ENCODE measurements at places on chromosomes 6 and 20.

DNA sequence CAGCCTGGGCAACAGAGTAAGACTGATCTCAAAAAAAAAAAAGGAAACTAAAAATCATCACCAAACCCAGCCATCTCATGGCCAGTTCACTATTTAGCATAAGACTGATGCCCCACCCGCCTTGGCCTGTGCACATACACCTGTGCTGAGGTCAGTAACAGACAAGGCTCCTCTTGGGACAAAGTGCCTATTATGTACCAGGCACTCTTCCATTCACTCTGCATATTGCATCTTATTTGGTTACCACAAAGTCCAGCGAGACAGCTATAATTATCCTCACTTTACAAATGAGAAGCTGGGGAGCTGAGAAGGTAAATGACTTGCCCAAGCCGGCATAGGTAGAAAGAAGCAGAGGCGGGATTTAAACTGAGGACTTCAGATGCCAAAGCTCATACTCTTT lies 3.8 kb downstream of the PTPRT start:
- DNase-seq, result no peak

- DNase-seq, result no peak
Observed at GRCh38 chr6:111724505-111724904, 118.8 kb upstream of the TRAF3IP2 start.

- no peak for DNase-seq
Observed at GRCh38 chr6:42818416-42818815, 36.6 kb downstream of the BICRAL start.

DNA sequence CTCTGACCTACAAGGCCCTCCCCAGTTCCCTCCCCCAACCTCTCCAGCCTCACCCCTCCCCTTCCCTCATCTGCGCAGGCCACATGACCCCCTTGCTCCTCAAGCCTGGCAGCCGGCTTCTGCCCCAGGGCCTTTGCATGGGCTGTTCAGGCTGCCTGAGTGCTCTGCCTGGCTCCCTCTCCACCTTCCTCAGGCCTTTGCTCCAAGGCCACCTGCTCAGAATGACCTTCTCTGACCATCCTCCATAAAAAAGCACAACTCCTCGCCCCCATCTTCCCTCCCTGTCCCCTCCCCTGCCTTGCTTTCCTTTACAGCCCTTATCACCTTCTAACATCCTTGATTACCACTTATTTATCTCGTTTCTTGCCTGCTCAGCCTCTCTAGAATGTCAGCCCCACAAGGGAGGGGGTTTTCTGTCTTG lies 38.7 kb downstream of the SPDEF start:
- DNase-seq, result no peak

DNA sequence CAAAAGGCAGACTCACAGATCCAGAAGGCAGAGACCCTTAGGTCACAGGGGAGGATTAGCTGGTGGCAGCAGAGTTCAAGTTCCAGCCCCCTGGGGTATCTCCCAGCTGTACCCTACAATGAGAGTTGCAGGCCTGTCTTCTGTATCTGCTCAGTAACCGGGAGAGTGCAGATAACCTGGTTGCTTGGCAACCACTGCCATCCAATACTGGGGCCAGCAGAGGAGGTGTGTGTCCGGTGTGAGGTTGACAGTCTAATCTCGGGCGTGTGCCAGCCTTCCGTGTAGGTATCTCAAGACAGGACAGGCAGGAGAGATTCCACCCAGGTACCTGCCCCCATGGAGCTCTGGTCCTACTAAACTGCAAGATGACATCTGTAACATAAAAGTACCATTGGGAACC lies 56.6 kb upstream of the TBC1D7 start:
- no peak for DNase-seq

GRCh38 chr6:153096031-153096430 lies 35.1 kb downstream of the RGS17 start:
- DNase-seq, result no peak

- DNase-seq, result no peak
Observed at GRCh38 chr6:13065581-13065980, 262.8 kb downstream of the TBC1D7 start.

- no peak for DNase-seq
Observed at GRCh38 chr6:5840734-5841390, 165.9 kb downstream of the NRN1 start.
